ENCODE measurements at places on chromosomes 6 and 20. TPM values are rescaled to one million over a fixed set of nuclear protein-coding genes. Genes with fewer than 3 reads are reported as not detected.
A peak's percentile ranks its signal among the peaks of the same experiment; 100 is the strongest.

- no peak for DNase-seq
Observed at GRCh38 chr20:58424218-58424969, 35.4 kb downstream of the VAPB start.

GRCh38 chr6:119647309-119647708, 297.7 kb upstream of the MAN1A1 start:
- no peak for DNase-seq

- DNase-seq, result no peak
Observed at GRCh38 chr20:33684533-33685327, 1.5 kb downstream of the E2F1 start.

GRCh38 chr6:145017516-145017915, 717.8 kb downstream of the EPM2A start:
- DNase-seq, result no peak

DNA sequence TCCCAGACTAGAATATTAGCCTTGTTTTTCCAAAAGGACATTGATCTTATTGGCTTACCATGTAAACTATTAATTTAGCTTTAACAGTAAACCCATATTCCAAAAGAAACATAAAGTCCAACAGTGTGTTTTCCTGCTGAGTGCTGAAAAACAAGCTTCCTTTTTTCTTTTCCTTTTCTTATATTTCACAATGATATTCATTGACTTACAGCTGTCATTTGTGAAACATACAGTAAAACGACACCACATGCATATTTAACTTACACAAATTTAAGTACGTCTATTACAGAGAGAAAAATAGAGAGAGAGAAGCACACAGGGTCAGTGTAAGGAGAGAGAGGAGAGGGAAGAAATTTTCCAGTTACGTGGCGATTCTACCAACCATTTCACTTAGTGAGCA, 543.9 kb upstream of the JARID2 start:
- DNase-seq, result no peak

DNA sequence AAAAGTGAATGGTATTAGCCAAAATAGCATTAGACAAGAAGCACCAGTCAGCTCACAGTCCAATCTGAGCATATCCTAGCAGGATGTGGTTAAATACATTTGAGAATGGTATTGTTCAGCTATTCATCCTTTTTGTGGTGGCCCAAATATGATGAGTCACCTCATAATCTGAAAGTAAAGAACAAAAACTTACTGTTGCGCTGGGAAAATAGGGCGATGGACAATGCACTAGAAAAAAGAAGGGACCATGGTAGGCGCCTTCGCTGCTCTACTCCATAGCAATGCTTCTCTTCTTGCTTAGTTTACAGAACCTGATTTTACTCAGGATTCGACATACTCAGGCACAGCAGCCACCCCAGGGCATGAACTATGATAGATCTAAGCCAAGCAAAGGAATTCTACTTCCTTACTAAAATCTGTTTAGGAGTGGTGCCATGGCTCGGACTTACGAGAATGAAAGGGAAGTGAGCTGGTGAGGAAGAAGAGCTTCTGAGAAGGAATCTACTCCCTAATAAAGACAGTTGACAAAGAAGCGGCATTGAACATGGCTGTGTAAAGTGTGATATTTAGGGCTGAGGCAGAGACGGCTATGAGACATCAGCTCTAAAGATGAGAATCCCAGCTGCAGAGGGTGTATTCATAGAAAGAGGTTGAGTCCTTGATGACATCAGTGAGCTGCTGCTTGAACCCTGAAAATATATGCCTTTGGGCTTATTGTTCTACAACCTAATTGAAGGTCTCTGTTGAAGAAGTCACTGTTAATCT, 16.6 kb upstream of the FBXO9 start:
- no peak for DNase-seq

DNA sequence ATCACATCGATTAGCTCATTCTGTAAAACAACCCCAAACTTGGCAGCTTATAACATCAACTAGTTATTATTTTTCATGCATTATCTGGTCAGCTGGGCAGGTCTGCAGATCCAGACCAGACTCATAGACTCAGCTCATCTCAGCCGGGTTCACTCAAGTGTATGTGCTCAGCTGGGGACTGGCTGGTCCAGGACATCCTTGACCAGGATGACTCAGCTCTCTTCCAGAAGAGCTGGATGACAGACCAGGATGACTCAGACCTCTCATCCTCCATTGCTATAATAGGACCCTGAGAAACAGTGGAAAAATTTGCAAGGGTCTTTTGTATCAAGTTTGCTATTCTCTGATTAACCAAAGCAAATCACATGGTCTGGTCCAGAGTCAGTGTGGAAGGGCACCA, 312.5 kb upstream of the PLCB4 start:
- peak; percentile 64 for DNase-seq

DNA sequence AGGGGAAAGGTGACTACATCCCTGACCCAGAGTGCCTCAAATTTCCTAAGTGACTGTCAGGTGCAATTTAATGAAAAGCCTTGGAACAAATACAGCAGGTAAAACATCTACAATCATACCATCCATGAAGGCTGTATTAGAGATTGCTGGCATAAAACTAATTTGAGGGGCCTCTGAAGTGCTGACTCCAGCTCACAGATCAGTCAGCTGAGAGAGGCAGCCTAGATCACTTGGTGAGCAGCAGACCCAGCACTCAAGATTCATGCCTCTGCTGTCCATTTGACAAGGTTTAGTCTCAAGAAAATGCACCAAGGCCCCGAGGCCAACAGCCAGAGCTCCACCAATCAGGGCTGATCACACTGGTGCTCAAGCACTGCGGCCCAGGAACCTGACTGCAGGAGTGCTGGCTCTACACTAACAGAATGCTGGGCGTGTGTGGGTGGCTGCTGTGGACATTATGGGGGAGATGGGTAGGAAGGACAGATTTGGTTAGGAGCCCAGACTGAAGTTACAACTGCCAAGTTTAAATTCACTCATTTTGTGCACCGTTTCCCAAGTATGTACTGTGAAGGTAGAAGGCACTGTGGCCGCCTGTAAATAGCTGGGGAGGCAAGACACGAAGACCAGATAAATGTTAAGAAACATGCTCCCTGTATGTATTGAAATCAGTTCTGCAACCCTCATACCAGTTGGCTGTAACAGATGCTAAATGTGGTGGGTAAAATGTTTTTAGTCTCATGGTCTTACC, 28.2 kb downstream of the SNX5 start:
- no peak for DNase-seq

GRCh38 chr6:107348224-107348623, 111.1 kb downstream of the PDSS2 start:
- DNase-seq, result no peak

DNA sequence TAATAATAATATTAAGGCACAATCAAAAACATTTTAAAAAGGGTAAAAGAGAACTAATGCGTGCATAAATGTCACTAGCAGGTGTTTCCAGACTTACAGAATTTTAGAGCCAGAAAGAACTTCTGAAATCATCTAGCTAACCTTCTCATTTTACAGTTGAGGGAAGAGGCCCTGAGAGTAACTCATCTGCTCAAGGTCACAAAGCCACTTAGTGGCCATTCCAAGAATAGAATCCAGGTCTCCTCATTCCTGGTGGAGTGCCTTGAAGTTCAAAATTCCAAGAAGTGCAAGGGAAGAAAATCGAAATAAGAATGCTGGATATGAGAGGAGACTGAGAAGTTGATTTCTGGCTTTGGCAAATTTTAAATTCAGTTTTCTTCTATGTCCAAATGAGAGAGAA, 3.2 kb upstream of the KIAA0408 start:
- no peak for DNase-seq

DNA sequence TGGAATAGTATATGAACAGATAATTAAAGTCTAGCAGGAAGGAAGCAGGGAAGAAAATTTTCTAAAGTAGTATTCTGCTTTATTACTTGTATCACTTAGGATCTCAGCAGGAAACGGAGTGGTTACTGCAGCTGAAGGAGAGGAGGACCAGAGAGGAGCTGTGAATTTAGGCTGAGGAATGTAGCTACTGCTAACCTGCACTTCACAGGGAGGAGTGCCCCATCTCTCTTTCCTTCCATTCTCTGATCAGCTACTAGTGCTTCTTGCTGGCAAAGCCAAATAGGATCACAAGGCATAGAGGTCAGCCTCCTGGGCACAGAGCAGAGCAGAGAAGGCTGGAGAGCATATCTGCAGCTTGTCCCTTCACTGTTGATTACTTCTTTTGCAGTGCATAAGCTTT, 205.3 kb upstream of the ASCC3 start:
- no peak for DNase-seq

- DNase-seq, result no peak
Observed at GRCh38 chr6:130070792-130071191, 52.4 kb downstream of the L3MBTL3 start.

- no peak for DNase-seq
Observed at GRCh38 chr20:36320898-36321695, 15.0 kb downstream of the DLGAP4 start.

- no peak for DNase-seq
Observed at GRCh38 chr6:84172574-84172973, 54.9 kb downstream of the CEP162 start.

- no peak for DNase-seq
Observed at GRCh38 chr6:168370310-168370991, 50.9 kb upstream of the DACT2 start.

DNA sequence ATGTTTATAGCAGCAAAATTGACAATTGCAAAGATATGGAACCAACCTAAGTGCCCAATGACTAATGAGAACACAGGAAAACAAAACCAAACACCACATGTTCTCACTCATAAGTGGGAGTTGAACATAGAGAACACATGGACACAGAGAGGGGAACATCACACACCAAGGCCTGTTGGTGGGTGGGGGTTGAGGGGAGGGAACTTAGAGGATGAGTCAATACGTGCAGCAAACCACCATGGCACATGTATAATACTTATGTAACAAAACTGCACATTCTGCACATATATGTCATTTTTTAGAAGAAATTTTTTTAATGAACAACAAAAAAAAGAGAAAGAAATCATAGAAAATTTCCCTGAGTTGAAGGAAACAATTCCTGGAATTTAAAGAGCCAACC, 3.9 kb downstream of the EPM2A start:
- no peak for DNase-seq

GRCh38 chr6:129867403-129867802, 6.3 kb upstream of the TMEM244 start:
- no peak for DNase-seq

DNA sequence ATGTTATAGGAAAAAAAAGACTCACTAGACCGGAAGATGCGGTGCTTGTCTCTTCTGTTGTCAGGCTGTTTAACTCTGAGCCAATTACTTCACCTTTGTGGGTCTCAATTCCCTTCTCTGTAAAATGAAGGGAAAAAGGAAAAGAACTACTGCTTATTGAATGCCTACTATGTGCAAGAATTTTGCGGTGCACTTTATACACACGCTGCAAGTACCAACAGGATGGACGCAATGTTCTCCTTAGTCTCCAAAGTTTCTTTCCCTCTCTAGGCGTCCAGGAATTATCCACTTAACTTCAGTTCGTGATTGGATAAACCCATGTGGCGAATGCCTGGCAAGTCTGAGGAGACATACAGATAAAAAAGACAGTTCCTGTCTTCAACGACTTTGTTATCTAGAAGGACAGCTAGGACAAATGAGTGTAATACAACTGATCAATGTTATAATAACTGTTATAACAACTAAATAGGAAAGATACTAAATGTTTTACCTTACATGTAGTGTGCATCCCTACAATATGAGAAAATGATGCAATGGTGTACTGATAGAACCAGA, 69.0 kb upstream of the JARID2 start:
- no peak for DNase-seq

GRCh38 chr6:90464507-90464906, 122.4 kb downstream of the MAP3K7 start:
- DNase-seq, result no peak

DNA sequence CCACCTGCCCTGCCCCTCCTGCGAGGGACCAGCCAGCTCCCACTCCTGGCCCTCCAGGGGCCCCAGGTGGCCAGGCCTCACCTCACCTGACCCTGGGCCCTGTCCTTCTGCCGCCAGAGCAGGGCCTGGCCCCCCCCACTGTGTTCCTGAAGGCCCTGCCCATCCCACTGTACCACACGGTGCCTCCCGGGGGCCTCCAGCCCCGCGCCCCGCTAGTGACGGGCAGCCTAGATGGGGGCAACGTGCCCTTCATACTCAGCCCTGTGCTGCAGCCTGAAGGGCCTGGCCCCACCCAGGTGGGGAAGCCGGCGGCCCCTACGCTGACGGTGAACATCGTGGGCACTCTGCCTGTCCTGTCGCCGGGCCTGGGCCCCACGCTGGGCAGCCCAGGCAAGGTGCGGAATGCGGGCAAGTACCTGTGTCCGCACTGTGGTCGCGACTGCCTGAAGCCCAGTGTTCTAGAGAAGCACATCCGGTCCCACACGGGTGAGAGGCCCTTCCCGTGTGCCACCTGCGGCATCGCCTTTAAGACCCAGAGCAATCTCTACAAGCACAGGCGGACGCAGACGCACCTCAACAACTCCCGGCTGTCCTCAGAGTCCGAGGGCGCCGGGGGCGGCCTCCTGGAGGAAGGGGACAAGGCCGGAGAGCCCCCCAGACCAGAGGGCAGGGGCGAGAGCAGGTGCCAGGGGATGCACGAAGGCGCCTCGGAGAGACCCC, 27.6 kb downstream of the ZNF831 start:
- DNase-seq, result no peak

DNA sequence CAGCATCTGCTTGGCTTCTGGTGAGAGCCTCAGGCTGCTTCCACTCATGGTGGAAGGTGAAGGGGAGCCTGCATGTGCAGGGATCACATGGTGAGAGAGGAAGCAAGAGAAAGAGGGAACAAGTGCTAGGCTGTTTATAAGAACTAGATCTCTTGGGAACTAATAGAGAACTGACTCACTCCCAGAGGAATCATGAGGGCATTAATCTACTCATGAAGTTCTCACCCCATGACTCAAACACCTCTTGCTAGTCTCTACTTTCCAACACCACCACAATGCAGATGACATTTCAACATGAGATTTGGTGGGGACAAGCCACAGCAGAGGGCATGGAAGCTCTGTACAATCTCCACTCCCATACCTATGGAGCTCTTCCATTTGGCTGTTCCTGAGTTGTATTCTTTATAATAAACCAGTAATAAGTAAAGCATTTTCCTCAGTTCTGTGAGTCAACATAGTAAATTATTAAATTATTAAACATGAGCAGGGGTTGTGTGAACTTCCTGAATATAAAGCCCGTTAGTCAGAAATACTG, 524.1 kb upstream of the NRSN1 start:
- peak; percentile 84 for DNase-seq

DNA sequence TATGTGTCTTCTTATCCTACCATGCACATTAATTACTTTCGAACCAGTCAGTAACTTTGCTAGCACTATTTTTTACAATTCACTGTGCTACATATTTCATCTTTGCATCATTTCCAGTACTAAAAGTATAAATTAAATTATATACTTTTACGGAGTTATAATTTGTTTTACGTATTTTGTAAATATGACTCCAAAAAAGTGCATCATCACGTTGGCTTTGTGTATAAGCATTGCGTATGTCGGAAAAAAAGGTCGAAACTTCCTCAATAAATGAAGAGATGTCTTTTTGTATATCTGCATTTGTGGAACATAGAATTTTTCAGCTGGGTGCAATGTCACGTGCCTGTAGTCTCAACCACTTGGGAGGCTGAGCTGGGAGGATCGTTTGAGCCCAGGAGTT, 52.0 kb downstream of the USP49 start:
- DNase-seq, result no peak

- DNase-seq, result no peak
Observed at GRCh38 chr20:37302981-37303380, 13.5 kb downstream of the MANBAL start.

GRCh38 chr6:148550569-148550968, 196.3 kb upstream of the UST start:
- no peak for DNase-seq

Gene TUBB2B
- total RNA-seq, result 219 TPM

Gene ABT1
- total RNA-seq, result 23.7 TPM

Gene SPATS1
- total RNA-seq, result not detected

Gene AIF1
- not detected for total RNA-seq

Gene ZSCAN23
- total RNA-seq, result 0.87 TPM

Gene DEFB124
- total RNA-seq, result not detected

Gene TSBP1
- not detected for total RNA-seq

Gene ZNF341
- 2.1 TPM for total RNA-seq

All from epithelial cell of proximal tubule (primary cell).